Suprapubic skin (tissue), 4 donors: ENCODE measurements at places on chromosomes 2 and 18. TPM values are rescaled to one million over a fixed set of nuclear protein-coding genes. Genes with fewer than 3 reads are reported as not detected.

Gene PDE11A
- total RNA-seq = 1.0 TPM

Gene SP140L
- total RNA-seq = 0.98 TPM

Gene COMMD1
- total RNA-seq = 57.7 TPM

Gene IFIH1
- total RNA-seq = 20.7 TPM

Gene MYOM1
- total RNA-seq = 2.1 TPM

Gene ITGA4
- 0.68 TPM for total RNA-seq

Gene RNF125
- total RNA-seq = 12.2 TPM

Gene CENPA
- total RNA-seq = 2.3 TPM

Gene CHRNG
- not detected for total RNA-seq

Gene ZNF396
- 2.5 TPM for total RNA-seq

Gene G6PC2
- not detected for total RNA-seq

Gene UGT1A7
- 8.0 TPM for total RNA-seq

Gene SERPINB7
- total RNA-seq = 58.2 TPM

Gene TMEM87B
- total RNA-seq = 27.2 TPM

Gene HJURP
- 7.1 TPM for total RNA-seq

Gene KDSR
- total RNA-seq = 115 TPM

Gene SCTR
- not detected for total RNA-seq

Gene PROC
- total RNA-seq = 7.1 TPM

Gene RESP18
- not detected for total RNA-seq

Gene LHCGR
- not detected for total RNA-seq

Gene COPS7B
- 15.4 TPM for total RNA-seq

Gene CDH20
- 1.4 TPM for total RNA-seq

Gene ABCB11
- total RNA-seq = 1.7 TPM

Gene EML6
- 15.1 TPM for total RNA-seq

Gene ATOH8
- total RNA-seq = 29.4 TPM

Gene FLACC1
- total RNA-seq = not detected

Gene SKOR2
- total RNA-seq = not detected

Gene ABCG8
- total RNA-seq = not detected

Gene PGAP1
- 24.7 TPM for total RNA-seq

Gene TFCP2L1
- 58.9 TPM for total RNA-seq

Gene DSC3
- total RNA-seq = 826 TPM

Gene ERMN
- not detected for total RNA-seq

Gene OR6B2
- not detected for total RNA-seq

Gene LAMA1
- total RNA-seq = 0.83 TPM

Gene M1AP
- total RNA-seq = not detected

Gene NYAP2
- total RNA-seq = 0.11 TPM

Gene GCG
- total RNA-seq = not detected

Gene ITM2C
- total RNA-seq = 12.2 TPM

Gene TDRD15
- total RNA-seq = not detected

Gene KHK
- total RNA-seq = 3.6 TPM

Gene ALPP
- not detected for total RNA-seq

Gene EVX2
- not detected for total RNA-seq

Gene CCL20
- not detected for total RNA-seq

Gene KCMF1
- total RNA-seq = 23.5 TPM

Gene CSRNP3
- 6.5 TPM for total RNA-seq

Gene FSHR
- not detected for total RNA-seq

Gene MERTK
- 6.7 TPM for total RNA-seq

Gene CLK1
- total RNA-seq = 157 TPM

Gene MC4R
- not detected for total RNA-seq

Gene COL4A3
- 2.2 TPM for total RNA-seq

Gene TMEM169
- not detected for total RNA-seq

Gene NAB1
- 112 TPM for total RNA-seq

Gene HOXD13
- total RNA-seq = not detected
